ENCODE measurements at places on chromosomes 6 and 20.

GRCh38 chr20:11214256-11214840 is 540.5 kb upstream of the JAG1 start:
- DNase-seq = no peak

GRCh38 chr20:56989516-56989915 is 276.9 kb downstream of the BMP7 start:
- DNase-seq = no peak

- no peak for DNase-seq
Measured at GRCh38 chr6:24744911-24745310, 26.0 kb upstream of the C6orf62 start.

- no peak for DNase-seq
Measured at GRCh38 chr6:54992789-54993188, 146.2 kb downstream of the FAM83B start.

DNA sequence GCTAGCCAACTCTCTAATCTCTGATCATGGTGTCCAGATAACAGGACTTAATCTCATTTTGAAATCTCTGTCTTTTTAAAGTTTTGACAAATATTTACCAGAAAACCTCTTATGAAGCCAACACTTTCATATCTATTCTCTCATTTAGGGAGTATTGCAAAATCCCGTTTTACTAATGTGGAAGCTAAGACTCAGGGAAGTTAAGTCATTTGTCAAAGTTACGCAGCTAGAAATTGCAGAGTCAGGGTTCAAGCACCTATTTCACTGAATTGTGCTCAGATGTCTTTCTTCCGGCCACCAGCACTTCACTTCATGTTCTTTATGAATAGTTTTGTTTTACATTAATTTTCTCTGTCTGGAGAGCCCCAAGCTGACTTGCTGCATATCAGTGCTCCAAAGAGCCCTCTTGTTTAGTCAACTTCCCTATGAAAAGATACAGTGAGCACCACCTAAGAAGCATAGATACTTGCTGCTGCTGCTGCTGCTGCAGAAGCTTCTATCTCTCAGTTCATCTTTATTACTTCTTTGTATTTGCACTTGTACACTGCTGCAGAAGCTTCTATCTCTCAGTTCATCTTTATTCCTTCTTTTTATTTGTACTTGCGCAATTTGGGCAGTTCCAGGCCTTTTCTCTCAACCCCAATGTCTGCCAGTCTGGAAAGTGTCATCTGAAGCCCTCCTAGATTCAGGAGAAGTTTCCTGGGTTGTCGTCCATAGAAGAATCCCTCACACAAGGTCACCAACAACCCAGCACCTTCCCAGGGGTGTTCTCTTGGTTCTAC is 329.7 kb downstream of the MAFB start:
- no peak for DNase-seq

DNA sequence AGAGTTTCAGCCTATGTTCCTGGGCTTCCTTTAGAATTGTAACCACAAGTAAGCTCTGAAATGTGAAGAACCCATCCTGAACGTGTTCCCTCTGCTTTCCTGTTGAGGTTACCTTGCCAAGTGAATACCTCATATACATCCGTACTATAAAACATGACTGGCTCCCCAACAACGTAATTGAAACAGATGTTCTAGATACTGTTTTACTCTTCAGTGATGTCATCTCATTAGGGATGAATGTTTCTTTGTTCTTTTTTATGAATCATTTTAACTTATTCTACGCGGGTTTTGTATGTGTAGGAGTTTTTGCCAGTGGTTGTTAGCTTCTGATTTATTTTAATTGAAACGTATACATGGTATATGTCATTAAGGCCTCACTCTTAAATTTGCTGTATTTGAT is 166.8 kb downstream of the SAMD5 start:
- no peak for DNase-seq

DNA sequence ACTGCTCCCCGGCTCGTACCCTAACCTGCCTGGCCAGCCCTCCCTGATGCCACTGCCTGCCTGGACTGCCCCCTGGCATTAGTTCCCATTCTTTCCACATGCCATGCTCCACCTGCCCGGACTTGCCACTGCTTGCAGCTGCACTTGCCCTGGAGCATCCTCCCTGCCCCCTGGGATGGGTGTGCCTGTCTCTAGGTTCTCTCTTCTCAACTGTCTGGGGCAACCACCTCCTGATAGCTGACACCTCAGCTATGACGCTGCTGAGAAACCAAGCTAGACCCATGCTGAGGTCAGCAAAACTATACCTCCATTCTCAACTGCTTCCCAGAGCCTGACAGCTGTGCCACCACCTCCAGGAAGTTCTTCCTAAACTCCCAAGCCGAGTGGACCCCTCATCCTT is 72.1 kb downstream of the PERP start:
- DNase-seq = no peak

DNA sequence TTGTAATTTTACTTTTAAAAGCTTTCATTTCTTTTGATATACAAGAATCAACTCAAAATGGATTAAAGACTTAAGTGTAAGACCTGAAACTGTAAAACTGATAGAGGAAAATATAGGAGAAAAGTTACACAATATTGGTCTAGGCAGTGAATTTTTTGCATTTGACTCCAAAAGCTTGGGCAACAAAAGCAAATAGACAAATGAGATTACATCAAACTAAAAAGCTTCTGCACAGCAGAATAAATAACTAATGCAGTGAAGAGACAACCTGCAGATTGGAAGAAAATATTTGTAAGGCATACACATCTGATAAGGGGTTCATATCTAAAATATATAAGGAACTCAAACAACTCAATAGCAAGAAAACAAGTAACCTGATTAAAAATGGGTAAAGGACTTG is 3.0 kb downstream of the GABRR1 start:
- DNase-seq = no peak

GRCh38 chr6:73062130-73062529 is 163.2 kb downstream of the KHDC1L start:
- no peak for DNase-seq

DNA sequence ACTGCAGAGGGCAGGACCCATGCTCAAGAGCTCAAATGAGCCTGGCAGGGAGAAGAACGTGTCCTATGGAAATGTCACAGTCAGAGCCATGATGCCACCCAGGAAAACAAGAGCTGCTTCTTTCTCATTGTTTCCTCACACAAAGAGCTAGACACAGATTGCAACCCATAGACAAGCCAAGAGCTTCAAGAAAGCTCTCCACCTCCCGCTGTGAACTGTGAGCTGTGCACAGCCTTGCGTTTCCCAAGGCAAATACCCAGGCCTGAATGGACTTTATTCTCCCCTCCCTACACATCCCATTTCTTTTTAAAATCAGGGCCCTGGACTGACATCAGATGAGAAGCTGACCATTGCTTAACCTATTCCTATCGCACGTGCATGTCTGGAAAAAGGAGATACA is 388.8 kb downstream of the RNGTT start:
- DNase-seq = no peak

- peak; percentile 27 for DNase-seq
Measured at GRCh38 chr20:4795394-4795793, 73.7 kb downstream of the PRND start.

DNA sequence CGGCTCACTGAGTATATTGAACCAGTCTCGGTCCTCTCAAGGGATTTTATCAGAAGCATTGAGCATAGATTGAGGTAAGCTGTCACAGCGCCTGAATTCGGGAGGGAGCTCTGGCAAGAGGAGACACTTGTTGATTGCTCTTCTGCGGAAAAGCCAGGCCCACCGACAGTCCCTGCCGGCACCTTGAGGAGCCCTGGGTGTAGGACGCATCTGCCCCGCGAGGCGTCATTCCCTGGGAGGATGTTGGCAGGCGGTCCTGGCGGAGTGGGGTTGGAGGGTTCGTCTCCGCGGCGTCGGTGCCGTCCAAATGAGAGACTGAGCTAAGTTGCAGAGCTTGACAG is 843 bp downstream of the FBXO9 start:
- no peak for DNase-seq

DNA sequence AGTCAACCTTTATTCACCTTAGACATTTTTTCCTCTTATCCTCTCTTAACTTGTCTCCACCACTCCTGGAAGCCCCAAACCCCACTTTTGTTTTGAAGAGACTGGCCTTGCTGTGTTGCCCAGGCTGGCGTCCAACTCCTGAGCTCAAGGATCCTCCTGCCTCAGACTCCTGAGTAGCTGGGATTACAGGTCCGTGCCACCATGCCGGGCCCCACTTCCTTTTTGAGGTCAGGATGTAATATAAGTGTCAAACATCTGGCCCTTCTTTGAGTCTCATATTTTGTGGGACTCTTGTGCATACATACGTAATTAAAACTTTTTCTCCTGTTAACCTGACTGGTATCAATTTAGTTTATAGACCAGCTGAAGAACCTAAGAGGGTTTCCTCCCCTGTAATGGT is 1.4 kb upstream of the CDK19 start:
- no peak for DNase-seq

GRCh38 chr6:14889611-14890593 is 356.0 kb upstream of the JARID2 start:
- DNase-seq = no peak

- no peak for DNase-seq
Measured at GRCh38 chr6:84052204-84052882, 18.8 kb downstream of the MRAP2 start.

GRCh38 chr6:69063401-69063800 is 428.3 kb downstream of the ADGRB3 start:
- no peak for DNase-seq

- DNase-seq = peak; percentile 30
Measured at GRCh38 chr6:20605581-20605980, 71.3 kb downstream of the CDKAL1 start.

- no peak for DNase-seq
Measured at GRCh38 chr6:33064723-33065122, 8.7 kb downstream of the HLA-DPA1 start.

- DNase-seq = no peak
Measured at GRCh38 chr6:74764486-74764885, 441.4 kb downstream of the COL12A1 start.
